ENCODE measurements at places on chromosomes 3 and 15.

DNA sequence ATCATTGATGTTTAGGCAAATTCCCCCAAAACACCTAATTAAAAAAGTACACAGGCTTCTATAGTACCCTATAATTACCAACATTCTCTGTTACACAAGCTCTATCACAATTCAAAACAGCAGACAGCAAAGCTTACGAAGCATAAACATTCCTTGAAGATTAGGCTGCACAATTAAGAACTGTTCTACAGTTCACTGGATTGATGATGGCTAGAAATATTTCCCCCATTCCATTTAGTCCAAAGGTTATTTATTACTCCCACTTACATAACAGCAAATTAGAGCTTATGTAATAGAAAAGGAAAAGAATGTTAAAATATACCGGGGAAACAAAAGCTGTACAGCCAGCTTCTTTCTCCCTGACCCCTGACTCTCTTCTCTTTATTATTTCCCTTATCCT is 49.3 kb downstream of the UACA start:
- no peak for DNase-seq

DNA sequence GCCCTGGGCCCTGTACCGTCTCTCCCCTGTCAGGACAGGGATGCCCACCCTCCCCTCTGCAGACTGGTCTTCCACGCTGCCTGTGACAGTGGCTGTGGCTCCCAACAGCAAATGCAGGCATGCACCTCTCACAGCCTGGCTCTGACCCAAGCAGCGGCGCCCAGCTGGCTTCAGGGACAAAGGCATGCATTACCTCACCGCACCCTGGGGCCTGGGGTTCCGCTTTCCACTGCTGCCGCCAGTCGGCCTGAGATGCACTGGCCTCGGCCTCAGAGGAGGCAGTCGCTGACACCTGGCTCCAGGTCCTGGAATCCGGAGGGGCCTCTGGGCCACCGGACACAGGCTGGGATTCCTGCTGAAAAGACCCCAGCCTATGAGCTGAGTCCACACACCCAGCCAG is 70.3 kb downstream of the SCN5A start:
- DNase-seq: peak; percentile 8

DNA sequence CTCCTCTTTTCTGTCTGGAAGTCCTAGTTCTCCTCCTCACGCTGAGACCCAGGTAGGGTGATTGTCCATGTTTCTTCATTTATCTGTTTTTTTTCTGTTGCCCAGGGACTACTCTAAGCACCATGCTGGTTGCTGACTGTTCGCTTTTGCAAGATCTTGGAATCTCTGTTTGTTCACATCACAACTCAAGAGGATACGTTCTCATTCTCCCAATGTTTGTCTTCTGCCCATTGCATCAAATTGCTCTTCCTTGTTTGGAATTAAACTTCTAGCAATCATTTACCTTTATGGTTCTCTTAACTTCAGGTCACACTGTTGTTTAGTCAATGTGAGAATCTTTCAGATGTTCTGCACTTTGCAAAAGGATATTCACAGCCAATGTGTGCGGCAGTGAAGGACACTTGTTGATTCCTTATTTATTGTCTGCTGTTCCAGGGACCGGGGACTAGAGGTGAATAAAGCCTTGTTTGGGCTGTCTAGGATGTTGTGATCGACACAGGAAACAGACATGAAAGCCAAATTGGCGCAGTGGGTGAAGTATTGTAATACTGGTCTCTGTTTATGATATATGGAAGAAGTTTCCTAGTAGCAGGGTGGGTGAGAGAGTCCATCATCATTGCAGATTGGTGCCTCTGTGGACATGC is 24.5 kb downstream of the LPP start:
- no peak for DNase-seq

DNA sequence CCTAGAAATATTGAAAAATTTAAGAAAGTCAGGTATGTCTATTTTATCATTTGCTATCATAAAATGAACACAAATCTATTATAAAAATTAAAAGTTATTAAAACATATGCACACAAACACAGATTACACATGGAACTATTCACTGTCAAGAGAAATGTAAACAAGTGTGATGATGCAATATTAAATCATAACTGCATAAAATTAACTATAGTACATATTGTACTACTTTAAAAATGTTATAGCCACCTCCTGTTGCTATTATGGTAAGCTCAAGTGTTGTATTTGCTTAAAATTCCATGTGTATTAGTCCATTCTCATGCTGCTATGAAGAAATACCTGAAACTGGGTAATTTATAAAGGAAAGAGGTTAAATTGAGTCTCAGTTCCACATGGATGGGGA is 54.7 kb upstream of the CMC1 start:
- no peak for DNase-seq

DNA sequence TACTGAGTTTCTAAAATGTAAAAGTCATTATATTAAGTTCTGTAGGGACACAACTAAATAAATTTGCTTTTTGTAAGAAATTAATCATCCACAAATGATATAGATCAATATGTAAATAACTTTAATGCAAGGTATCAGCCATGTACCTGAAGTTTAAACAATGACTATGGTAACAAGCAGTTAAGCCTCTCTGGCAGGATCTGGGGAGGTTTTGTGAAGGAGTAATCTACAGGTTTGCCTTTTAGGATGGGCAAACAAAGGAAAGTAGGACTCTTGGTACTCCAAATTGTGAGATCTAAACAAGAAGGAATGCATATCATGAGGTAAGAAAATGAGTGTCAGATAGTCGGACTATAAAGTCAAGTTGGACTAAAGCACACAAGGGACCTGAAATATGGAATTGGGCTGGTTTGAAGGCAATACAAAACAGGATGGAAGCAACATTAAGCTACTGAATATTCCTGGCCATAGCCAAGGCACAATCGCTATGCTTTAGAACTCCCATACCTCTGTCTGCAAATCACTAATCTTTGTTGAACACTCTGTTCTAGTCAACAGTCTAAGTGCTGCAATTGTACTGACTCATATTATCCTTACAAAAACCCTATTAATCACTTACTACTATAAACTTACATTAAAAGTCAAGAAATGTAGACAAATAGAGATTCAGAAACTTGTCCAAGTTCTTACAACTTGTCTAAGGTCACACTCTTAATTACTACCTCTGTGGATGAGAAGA is 412.8 kb downstream of the DIPK2A start:
- DNase-seq: no peak

DNA sequence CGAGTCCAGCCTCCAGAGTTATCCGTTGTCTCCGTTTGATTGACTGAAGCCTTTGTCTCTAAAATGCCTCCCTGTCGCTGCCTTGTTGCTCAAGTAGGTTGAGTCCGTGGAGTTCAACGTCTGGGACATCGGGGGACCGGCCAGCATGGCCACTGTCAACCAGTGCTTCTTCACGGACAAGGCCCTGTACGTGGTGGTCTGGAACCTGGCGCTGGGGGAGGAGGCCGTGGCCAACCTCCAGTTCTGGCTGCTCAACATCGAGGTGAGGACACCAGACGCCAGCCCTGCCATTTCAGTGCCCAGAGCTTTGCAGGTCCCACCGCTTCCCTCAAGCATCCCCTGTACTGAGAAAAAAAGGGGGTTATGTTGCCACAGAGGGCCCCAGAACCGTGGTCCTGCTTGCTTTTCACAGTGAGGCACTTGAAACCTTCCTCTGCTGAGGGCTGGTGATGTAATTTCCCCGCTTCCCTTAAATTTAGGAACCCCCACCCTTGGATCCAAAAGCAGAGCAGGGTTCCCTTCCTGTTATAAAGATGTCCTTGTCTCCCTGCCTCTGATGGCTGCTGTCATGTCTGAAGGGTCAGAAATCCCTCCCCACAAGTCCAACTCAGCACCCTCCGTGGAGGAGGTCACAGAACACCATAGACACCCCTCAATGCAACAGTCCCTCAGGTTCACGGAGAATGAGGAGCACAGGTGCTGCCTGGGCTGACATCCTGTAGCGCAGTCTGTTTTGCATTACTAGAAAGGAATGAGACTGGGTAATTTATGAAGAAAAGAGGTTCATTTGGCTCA is 105.7 kb downstream of the LRRK1 start:
- DNase-seq: no peak

DNA sequence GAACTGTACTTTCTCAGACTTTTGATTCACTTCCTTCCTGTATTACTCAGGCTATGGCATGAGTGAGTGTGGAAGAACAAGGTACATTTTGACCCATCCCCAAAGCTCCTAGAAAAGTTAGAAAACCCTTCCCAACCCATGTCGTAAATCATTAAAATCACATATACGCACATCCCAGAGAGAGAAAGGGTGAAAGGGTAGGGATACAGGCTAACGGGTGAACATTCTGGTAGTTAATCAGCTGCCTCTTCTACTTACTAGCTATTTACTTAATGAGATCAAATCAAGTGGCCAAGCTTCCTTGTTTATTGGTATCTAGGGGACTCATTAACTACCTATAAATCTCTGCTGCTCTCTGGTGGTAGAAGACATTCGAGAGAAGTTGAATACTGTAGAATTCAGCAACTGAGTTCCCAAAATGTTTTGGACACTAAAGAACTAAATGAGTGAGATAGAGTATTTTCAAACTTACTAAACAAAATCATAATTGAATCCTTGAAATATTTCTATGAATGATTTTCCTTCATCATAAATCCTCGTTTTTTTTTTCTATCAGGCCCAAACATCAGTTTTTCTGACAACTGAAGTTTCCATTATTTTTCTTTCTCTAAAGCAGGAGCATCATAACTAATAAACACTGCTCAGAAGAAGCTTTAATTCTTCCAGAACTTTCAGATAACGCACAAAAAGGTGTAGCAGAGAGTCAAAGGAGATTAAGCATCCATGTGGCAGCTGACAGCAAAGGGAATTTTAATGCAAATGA is 124.2 kb downstream of the IMPG2 start:
- peak; percentile 11 for DNase-seq

DNA sequence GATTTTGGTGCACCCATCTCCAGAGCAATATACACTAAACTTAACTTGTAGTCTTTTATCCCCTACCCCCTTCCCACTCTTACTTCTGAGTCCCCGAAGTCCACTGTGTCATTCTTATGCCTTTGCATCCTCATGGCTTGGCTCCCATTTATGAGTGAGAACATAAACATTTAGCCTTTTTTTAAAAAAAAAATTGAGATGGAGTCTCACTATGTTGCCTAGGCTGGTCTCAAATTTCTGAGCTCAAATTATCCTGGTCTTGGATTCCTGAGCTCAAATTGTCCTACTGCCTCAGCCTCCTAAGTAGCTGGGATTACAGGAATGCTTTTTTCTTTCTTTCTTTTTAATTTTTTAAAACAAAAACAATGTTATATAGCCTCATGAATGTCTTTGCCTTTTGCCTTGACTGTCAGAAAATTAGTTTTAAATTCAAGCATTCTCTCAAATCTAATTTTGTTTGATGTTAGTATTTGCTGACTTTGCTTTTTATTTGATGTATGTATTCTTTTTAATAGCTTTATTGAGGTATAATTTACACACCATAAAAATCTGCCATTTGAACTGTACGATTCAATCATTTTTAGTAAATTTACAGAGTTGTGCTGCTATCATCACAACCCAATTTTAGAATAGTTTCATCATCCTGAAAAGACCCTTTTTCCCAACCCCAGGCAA is 46.9 kb downstream of the NFKBIZ start:
- DNase-seq: no peak

DNA sequence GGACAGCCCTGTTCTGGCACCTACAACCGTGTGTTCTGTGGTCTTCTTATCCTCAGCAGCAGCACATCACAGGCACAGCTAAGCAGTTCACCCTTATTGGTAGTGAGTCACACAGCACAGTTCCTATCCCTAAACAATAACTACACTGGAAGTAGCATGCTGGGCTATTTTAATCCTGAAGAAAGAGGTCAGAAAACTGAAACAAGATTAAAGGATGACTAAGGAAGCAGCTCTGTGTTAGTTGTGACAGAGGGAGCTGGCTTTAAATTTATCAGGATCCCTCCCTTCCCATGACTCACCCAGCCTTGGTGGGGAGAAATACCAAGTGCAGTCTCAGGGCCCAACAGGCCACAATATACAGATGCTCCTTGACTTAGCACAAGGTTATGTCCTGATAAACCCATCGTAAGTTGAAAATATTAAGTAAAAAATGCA is 144.3 kb downstream of the ERC2 start:
- DNase-seq: no peak

GRCh38 chr15:28015855-28016254 is 83.3 kb downstream of the OCA2 start:
- no peak for DNase-seq

- peak; percentile 89 for DNase-seq
Observed at GRCh38 chr3:127542441-127542952, 48.0 kb downstream of the TPRA1 start.

DNA sequence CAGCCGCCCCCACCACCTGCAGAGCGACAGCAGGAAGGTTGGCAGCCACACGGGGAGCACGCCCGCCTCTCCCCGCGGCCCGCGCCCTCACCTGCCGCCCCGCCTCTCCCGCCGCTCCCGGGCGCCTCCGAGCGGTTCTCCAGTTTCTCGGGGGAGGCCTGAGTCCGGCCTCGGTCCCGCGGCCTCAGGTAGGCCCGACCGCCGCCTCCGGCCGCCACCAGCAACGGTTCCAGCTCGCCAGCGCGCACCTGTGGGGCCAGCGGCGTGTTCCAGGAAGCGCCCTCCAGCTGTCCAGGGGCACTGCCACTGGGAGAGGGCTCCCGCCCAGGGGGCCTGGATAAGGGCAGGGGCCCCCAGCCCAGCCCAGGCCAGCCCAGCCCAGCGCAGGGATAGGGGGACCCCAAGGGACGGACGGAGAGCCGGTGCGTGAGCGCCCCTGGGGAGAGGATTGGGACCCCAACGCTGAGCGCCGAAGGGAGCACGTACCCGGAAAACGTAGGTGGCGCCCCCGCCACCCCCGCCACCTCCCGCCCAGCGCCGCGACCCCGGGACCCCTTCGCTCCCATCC is 2.2 kb downstream of the LTK start:
- DNase-seq: peak; percentile 24

- DNase-seq: no peak
Observed at GRCh38 chr3:173153631-173154030, 12.6 kb upstream of the SPATA16 start.

DNA sequence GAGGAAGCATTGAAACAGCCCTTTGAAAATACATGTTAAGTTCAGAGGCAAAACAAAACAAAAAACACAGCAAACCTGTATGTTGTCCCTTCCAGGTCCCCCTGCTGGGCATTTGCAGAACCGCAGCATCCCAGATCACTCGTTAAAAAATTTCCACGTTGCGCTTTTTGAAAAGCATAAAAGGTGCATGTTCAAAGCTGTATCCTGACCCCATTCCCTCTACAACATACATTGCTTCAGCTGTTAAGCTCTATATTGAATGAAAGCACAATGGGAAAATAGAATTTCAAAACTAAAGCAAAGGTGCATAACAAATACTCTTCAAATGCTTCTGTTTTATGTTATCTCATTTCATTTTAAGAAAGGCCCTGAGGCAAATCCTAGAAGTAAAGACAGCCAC is 328.3 kb downstream of the THSD4 start:
- no peak for DNase-seq

GRCh38 chr3:186053954-186054791 is 54.7 kb downstream of the ETV5 start:
- DNase-seq: peak; percentile 11

DNA sequence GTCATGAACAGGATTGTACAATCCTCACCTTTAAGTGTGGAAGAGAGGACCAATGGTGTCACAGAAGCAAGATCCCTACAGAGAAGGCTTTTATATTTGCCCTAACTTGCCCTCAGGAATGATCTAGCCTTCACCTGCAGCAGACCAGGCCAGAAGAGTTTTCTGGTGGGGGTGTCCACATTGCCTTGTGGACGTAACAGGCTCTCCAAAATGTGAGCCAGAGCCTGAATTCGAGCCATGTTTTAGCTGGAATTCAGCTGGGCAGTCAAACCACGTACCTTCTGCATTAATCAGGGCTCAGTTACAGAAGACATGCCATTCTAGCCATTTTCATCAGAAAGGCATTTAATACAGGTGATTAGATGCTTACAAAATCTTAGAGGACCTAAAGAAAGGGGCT is 23.6 kb upstream of the RAB7A start:
- DNase-seq: no peak

- no peak for DNase-seq
Observed at GRCh38 chr3:106930086-106930485, 447.2 kb upstream of the CCDC54 start.
